GM19239 (cell line): ENCODE measurements at places on chromosomes 12 and 14.
A peak's percentile ranks its signal among the peaks of the same experiment; 100 is the strongest.

DNA sequence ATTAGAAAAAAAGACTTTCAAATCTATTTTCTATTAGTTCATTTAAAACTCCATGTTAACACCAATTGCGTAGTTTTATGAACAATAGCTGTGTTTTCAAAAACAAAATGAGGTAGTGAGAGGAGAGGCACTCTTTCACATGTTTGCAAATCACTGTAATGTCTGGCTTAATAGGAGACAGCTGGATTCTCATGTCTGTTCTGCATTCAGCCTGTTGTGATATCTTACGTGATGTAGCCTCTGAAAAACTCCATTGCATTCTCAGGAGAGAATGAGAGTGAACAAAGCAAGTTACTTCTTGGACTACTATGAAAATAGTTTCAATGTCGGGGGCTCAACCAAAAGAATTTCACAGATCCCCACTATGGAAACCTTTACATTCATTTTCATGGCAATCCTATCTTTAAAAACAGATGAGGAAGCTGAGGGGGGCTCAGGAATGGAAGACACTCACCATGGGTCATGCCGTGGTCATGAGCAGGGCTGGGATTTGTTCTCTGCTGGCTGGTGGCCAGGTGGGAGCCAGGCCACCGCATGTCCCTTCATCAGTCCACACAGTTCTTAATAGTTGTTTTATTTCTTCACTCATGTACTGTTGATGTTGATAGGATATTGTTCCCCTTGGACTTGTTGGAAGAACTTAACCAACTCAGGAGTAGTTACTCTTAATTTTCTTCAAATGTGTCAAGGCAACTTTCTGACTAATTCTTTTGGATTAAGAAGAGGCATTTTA is 346.2 kb upstream of the FAR2 start:
- no peak for DNase-seq

GRCh38 chr12:5864972-5865371 is 80.1 kb downstream of the ANO2 start:
- no peak for DNase-seq

GRCh38 chr12:26830783-26831551 is 2.0 kb downstream of the ITPR2 start:
- no peak for DNase-seq

- peak; percentile 28 for DNase-seq
Observed at GRCh38 chr14:99393059-99393655, 87.5 kb downstream of the SETD3 start.

DNA sequence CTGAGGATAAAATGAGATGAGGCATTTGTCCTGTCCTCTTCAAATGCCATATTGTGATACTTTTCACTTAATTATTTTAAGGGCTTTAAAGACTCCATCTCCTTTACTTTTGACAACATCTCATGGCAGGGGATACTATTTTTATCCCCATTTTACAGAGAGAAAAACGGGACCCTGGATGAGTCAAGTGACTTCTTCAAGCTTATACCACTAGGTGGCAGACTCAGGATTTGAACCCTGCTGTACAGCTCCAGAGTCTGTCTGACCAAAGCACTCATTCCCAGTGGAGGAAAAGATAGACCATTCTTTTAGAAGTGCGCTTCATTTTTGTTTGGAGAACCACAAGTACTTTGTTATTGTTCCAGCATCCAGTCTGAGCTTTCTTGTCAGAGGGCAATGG is 1.7 kb upstream of the SMOC1 start:
- DNase-seq: peak; percentile 44

DNA sequence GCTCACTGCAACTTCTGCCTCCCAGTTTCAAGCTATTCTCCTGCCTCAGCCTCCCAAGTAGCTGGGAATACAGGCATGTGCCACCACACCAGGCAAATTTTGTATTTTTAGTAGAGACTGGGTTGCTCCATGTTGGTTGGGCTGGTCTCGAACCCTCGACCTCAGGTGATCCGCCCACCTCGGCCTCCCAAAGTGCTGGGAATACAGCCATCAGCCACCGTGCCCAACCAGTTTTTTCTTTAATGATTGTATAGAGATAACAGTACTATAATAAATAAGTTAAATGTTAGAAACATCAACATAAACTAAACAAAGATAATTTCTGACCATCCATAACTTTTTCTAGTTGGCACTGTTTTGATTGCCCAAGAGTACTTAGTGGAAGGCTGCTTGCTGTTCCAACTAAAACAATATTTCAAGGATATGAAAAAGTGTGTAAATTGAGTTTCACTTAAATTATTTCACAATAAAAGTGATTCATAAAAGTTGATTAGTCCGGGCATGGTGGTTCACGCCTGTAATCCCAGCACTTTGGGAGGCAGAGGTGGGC is 5.6 kb downstream of the GON7 start:
- DNase-seq: no peak
